ENCODE measurements at places on chromosomes 11 and 22.
A peak's percentile ranks its signal among the peaks of the same experiment; 100 is the strongest.

DNA sequence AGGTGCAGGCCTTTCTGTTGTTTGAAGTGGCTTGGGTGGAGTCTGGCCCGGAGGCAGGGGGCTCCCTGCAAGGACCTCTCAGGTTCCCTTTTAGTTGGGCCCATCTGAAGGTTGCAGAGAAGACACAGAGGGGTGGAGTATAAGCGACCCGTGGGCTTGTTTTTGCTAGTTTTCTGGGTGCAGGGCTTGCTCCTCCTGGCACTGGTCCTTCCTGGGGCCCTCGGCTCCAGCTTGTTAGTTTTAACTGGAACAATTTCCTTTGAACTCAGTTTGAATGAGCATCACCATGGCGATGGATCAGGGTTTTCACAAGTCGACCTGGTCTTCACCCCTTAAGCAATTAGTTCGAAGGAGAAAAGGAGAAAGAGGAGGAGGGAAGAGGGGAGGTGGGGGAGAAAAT, 28.5 kb upstream of the OAF start:
- DNase-seq = no peak

DNA sequence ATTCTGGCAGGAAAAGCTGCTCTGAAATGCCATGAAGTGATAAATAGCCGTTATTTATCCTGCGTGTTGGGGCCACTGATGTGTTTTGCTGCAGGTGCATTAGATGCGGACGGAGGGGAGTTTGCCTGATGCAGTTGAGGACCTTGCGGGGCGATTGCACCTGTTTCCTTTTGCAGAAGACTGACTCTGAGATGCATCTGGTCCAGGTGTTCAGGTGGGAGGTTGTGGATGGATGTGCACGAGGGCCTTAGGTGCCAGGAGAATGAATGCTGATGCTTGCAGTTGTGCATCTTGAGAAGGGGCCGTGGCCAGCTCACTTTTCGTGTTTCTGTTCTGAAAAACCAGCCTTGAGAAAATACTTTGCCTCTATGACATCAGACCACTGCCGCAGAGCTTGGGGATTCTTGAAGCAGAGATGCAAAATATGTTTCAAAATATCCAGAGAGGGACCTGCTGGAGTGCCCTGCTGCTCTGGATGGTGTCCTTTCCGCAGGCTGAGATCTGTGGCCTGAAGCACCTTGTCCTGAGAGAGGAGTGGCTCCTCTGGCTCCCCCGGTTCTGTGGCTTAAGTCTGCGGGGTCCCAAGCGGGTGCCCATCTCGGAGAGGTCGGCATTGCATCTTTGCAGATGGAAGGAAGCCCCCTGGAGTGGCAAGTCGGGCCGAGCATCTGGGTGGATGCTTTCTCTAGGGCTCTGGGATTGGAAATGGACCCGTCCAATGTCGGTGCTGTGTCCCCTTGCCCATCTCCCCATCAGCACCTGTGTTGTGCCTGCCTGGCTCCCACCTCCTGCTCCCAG, 1031.1 kb downstream of the TBC1D22A start:
- no peak for DNase-seq

- DNase-seq = no peak
Observed at GRCh38 chr22:29115682-29116288, 43.0 kb downstream of the KREMEN1 start.

GRCh38 chr11:33383075-33383919, 126.1 kb downstream of the HIPK3 start:
- peak; percentile 52 for DNase-seq

GRCh38 chr11:97254790-97255189, 865.0 kb downstream of the JRKL start:
- DNase-seq = no peak

DNA sequence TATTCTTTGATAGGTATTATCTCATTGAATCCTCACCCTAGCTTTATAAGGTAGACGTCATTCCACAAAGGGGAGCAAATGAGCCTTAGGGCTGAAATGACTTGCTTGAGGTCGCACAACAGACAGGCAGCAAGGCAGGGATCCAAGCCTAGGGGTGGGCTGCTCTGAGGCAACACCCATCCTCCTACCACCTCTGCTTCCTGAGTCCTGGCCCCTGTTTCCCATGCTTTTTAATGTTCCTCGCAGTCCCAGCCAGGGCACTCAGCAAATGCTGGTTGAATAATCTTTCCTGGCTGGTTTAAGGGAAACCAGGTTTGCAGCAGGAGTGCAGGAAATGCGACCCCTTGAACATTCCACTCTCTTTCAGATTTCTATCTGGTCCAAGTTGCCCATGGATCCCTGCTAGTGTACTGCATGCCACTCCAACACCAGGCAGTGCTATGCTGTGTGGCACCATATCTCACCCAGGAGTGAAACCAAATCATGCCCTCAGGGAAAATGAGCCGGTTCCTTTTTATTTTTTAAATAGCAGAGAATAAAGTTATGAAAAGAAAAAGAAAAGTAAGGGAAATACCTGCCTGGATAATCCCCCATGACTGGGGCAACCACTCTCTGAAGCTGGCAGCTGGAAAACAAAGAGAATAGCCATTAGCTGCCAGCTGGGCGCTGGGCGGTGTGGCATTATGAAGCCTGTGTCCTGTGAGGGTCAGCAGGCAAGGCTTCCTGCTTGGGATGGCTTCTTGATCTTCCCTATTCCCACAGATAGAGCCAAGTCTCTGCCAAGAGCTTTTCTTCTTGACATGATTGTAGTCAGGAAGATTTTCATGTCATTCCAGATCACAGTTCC, 21.8 kb downstream of the MICAL2 start:
- no peak for DNase-seq

GRCh38 chr11:65585396-65586246, 9.8 kb downstream of the EHBP1L1 start:
- no peak for DNase-seq

DNA sequence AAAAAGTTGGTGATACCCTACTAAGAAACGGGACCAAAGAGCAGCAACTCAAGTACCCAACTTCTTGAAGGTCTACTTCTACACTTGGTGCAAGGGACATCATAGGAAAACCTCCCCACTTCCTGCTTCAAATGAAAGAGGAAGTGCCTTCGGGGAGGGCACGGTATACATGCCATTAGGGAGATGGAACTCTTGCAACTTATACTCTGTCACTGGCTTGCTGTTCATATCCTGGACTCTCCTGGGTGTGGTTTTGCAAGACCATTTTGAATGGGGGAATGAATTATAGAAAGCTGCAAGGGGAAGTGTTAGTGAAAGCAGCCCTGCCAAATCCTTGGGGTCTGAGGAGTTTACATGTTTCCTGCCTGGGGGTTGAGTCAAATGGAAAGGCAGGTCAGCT, 41.9 kb downstream of the CSNK2A3 start:
- no peak for DNase-seq

- DNase-seq = no peak
Observed at GRCh38 chr11:73804712-73805111, 17.0 kb downstream of the MRPL48 start.

- DNase-seq = peak; percentile 36
Observed at GRCh38 chr11:130246738-130247137, 68.0 kb downstream of the ZBTB44 start.

GRCh38 chr22:46752988-46753310, 9.5 kb upstream of the TBC1D22A start:
- no peak for DNase-seq

- no peak for DNase-seq
Observed at GRCh38 chr11:107397357-107397756, 60.3 kb downstream of the CWF19L2 start.

DNA sequence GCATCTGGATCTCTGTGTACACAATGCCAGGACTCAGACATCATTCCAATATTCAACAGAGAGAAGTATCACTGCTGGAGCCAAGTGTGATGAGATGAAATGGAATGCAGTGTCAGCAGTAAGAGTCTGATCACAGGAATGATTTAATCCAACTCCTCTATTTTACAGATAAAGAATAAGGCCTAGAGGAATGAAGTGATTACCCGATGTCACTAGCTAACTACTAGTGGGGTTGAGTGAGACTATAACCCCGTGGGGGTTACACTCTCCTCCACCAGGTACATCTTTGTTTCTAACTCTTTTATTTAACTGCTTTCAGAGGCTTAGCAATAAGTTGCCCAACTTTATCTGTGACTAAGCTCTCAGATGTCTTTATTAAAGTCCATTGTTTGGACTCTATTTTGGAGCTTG, 94.2 kb upstream of the FAT3 start:
- peak; percentile 69 for DNase-seq

GRCh38 chr11:86919557-86920210, 35.5 kb downstream of the FZD4 start:
- DNase-seq = peak; percentile 80

DNA sequence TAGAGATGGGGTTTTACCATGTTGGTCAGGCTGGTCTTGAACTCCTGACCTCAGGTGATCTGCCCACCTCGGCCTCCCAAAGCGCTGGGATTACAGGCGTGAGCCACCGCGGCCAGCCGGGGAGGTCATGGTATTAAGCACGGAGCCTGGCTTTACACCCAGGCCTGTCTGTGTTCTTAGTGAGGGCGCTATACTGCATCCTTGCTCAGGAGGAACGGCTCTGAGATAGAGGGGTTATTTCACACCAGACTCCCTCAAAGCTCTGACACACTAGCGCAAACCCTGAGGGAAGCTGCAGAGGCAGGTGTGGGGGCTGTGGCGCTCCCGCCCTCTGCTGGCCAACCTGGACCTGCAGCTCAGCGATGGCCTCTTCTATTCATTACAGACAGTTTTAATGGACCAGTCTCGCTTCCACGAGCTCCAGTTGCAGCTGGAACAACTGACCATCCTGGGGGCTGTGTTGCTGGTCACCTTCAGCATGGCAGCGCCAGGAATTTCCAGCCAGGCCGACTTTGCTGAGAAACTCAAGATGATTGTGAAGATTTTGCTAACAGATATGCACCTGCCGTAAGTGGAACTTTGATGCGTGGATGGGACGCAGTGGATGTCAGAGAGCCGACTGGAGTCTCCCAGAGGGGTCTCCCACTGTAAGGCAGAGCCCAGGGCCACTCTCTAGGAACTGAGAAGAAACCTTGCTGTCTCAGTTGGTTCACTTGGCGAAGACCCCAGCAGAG, 26.2 kb downstream of the TCP11L1 start:
- peak; percentile 54 for DNase-seq

- DNase-seq = no peak
Observed at GRCh38 chr11:69905611-69906452, 86.6 kb upstream of the FGF3 start.

DNA sequence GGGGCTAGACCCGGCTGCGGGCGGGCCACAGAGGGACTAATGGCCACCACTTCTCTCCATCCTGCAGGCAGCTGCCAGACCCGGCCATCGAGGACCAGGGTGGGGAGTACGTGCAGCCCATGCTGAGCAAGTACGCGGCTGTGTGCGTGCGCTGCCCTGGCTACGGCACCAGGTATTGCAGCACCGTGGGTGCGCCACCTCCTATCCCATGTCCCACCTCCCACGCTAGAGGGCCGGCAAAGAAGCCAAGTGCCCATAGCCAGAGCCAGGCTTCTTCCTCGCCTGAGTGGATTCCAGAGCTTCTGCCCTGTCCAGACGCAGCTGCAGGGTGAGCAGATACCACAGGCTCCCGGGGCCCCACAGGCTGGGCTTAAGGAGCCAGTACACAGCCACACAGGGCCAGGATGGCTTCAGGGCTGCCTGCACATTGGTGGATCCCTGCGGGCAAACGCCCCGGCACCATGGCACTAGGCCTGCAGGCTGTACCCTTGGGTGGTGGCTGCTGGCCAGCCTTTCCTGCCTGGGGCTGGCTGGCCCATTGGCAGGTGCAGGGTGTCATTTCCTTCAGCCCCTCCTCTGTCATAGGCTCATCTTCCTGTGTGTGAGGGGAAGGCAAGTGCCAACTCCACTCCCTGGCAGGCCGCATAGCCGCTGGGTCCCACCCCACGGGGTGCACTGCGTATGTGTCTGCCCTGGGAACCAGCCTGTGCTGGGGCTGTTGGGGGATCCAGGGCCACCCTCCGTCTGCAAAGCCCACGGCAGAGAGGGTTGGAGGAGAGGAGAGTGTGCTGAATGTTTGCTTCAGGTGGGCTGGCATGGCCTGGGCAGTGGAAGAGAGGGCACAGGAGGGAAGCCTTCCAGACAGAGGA, 16.5 kb upstream of the DGCR8 start:
- no peak for DNase-seq

DNA sequence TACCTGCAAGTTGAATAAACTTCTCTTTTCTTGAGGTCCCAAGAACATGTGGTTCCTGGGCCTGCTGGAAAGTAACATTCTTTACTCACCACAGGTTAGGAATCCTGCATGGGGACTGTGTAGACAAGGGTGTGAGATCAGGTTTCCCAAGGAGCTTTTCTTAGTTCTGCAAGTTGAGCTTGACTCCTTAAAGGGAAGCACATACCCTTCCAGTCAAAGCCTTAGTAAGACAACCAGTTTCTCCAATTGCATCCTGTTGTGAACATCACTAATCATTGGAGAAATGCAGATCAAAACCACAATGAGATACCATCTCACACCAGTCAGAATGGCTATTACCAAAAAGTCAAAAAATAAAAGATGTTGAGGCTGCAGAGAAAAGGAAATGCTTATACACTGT, 48.3 kb upstream of the PAK1 start:
- DNase-seq = peak; percentile 13

Measured in fibroblast of skin of back (primary cell).